Upper lobe of right lung (tissue), 1 donor: ENCODE measurements at places on chromosomes 7 and 10. TPM values are rescaled to one million over a fixed set of nuclear protein-coding genes. Genes with fewer than 3 reads are reported as not detected.

DNA sequence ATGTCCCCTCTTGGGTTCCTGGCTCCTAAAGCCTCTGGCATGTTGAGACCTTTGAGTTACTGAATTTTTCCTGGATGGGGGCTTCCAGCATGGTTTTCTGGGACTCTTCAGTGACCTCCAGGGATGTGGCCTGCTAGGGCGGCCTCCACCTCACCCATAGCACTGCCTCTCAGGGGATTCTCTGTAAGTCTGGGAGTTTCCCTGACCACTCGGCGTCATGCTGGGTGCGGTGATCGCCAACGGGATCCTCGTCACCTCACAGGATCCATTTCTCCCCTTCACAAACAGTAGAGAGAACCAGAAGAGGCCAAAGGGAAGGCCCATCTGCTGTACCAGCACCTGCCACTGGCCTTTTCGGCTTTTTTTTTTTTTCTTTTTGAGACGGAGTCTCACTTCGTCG is 84.3 kb downstream of the NPTX2 start:
- no peaks in the 10 kb centered on the region for H3K36me3 ChIP-seq
- no peaks in the 10 kb centered on the region for H3K4me1 ChIP-seq
- no peak overlapping the region for H3K4me3 ChIP-seq
- H3K27ac ChIP-seq: no peak overlapping the region

PCLO gene
- 5.3 TPM for total RNA-seq

GRCh38 chr7:146683439-146683838 is 566.8 kb downstream of the CNTNAP2 start:
- H3K4me3 ChIP-seq: no peak overlapping the region
- H3K4me1 ChIP-seq: no peaks in the 10 kb centered on the region
- no peaks in the 10 kb centered on the region for H3K36me3 ChIP-seq
- no peak for DNase-seq
- no peaks in the 10 kb centered on the region for H3K27me3 ChIP-seq
- H3K27ac ChIP-seq: no peak overlapping the region

GRCh38 chr10:93368210-93368609 is 113.9 kb downstream of the MYOF start:
- no peaks in the 10 kb centered on the region for H3K27me3 ChIP-seq
- no peak overlapping the region for H3K4me3 ChIP-seq
- peaks cover 8% of the 10 kb centered on the region for H3K4me1 ChIP-seq

TMEM184A gene
- total RNA-seq: 4.4 TPM

SMIM30 gene
- 48.5 TPM for total RNA-seq

- no peaks in the 10 kb centered on the region for H3K36me3 ChIP-seq
- H3K27ac ChIP-seq: no peak overlapping the region
These were observed 79.5 kb downstream of the CUX1 start for GRCh38 chr7:101896941-101897340.

SEC31B gene
- total RNA-seq: 18.2 TPM

DNA sequence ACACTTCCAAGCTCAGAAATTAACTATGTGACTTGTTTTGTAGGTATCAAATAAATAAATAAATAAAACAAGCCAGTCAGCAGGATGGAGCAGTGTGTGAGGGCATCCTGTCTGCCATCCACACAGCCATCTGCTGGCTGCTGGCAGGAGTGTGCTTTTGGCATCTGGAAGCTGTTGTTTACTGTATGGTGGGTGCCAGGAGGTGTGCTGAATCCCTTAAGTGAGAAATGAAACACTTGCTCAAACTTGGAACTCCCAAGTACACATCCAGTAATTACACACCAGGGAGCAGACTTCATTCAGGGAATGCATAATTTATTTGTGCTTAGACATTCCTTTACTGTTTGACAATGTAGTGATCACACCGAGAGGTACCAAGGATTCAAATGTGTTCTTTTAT is 16.9 kb upstream of the TAX1BP1 start:
- H3K27me3 ChIP-seq: no peaks in the 10 kb centered on the region
- no peak overlapping the region for H3K4me3 ChIP-seq
- no peak for DNase-seq

CYP2C9 gene
- total RNA-seq: 0.20 TPM

DNA sequence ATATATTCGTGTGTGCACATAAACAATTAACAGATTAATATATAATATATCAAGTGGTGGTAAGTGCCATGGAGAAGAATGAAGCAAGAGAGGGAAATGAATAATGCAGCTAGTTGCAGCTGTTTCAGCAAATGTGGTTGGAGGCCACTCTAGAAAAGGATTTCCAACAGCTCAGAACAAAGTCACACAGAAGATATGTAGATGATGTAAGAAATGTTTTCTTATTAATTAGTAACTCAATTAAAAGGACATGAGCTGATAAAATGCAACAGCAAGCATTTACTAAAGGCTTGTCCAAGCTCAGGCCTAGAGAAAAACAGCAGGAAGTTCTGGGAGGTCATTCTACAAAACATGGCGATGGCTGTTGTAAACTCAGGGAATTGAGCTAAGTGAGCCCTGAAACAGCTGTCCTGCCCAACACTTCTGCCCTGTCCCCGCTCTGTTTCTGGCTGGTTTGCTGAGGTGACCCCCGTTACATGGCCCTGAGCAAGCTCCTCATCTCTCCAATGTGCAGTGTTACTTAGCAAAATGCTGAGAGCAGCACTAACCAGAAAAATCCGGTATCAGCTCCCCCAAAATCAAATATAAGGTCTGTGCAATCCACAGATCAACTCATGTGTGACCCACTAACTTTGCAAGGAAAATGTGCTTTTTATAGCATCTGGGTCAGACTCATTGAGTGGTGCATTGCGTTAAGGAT is 23.4 kb upstream of the C10orf67 start:
- H3K27ac ChIP-seq: no peak overlapping the region
- H3K4me1 ChIP-seq: no peaks in the 10 kb centered on the region
- no peak for DNase-seq
- H3K36me3 ChIP-seq: no peaks in the 10 kb centered on the region
- no peaks in the 10 kb centered on the region for H3K27me3 ChIP-seq
- H3K4me3 ChIP-seq: no peak overlapping the region

DNA sequence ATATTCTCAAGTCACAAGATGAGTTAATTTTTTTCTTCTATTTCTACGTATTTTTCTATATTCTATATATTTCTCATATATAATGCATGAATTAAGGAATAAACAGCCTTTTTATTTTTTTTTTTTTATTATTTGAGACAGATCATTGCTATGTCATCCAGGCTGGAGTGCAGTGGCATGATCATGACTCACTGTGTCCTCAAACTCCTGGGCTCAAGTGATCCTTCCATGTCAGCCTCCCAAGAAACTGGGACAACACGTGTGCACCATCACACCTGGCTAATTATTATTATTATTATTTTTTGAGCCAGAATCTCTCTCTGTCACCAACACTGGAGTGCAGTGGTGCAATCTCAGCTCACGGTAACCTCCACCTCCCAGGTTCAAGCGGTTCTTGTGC is 1.5 kb downstream of the CLDN12 start:
- no peak overlapping the region for H3K27ac ChIP-seq
- H3K36me3 ChIP-seq: peaks cover 27% of the 10 kb centered on the region
- DNase-seq: no peak
- H3K4me3 ChIP-seq: peak overlapping the region; percentile 58
- no peaks in the 10 kb centered on the region for H3K27me3 ChIP-seq

DNA sequence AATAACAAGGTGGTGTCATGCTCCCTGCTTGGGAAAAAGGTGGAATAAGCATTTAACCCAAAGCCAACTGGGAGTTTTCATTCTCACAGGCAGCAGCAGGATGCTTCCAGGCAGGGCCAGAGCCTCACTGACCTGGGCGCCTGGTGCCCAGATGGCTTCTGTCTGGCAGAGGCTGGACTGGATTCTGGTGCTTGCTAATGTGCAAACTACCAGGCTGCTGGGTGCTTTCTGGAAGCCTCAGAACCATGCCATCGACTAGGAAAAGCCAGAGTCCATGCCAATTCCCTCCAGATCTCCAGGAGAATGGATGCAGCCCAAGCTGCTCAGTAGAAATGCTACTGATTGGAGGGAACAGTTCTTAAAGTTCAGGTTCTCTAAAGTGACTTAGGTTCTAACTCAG is 36.2 kb downstream of the VIPR2 start:
- peak; percentile 19 for DNase-seq
- H3K27ac ChIP-seq: no peak overlapping the region
- H3K4me3 ChIP-seq: no peak overlapping the region

GRCh38 chr10:76327441-76327840 is 896.0 kb downstream of the LRMDA start:
- no peaks in the 10 kb centered on the region for H3K36me3 ChIP-seq
- H3K4me3 ChIP-seq: no peak overlapping the region
- no peak overlapping the region for H3K27ac ChIP-seq
- H3K4me1 ChIP-seq: no peaks in the 10 kb centered on the region
- DNase-seq: no peak

DNA sequence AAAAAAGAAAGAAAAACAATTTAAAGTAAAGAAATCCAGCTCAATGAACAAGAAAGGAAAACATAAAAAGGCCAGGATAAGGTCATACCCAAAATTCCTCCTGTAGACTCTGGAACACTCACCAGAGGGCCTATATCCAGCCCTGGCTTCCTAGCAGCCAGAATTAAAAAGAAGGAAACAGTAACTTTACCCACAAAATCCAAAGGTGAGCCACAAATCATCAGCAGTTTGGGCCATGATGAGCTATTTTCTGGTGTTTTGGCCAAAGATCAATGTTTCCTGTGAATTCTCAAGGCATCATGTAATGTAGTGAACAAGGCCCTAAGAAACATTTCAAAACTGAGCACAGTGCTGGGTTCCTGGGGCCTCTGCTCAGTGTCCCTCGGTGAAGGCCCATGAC is 87.8 kb downstream of the LARP4B start:
- peaks cover 71% of the 10 kb centered on the region for H3K36me3 ChIP-seq
- no peaks in the 10 kb centered on the region for H3K27me3 ChIP-seq
- H3K27ac ChIP-seq: no peak overlapping the region
- no peak overlapping the region for H3K4me3 ChIP-seq
- no peak for DNase-seq
- peaks cover 13% of the 10 kb centered on the region for H3K4me1 ChIP-seq

HKDC1 gene
- 9.6 TPM for total RNA-seq

NME8 gene
- 2.1 TPM for total RNA-seq
